ENCODE measurements at places on chromosomes 11 and 22.

- DNase-seq: no peak
Measured at GRCh38 chr22:17705546-17705945, 67.0 kb downstream of the BCL2L13 start.

- no peak for DNase-seq
Measured at GRCh38 chr11:71249301-71249700, 3.1 kb downstream of the SHANK2 start.

GRCh38 chr11:8766043-8766987, 83.7 kb downstream of the RPL27A start:
- DNase-seq: no peak

- DNase-seq: no peak
Measured at GRCh38 chr11:33068611-33069340, 29.4 kb downstream of the TCP11L1 start.

GRCh38 chr11:126153006-126153405, 58.4 kb downstream of the RPUSD4 start:
- no peak for DNase-seq

- no peak for DNase-seq
Measured at GRCh38 chr22:43566561-43567332, 154.9 kb downstream of the MPPED1 start.

DNA sequence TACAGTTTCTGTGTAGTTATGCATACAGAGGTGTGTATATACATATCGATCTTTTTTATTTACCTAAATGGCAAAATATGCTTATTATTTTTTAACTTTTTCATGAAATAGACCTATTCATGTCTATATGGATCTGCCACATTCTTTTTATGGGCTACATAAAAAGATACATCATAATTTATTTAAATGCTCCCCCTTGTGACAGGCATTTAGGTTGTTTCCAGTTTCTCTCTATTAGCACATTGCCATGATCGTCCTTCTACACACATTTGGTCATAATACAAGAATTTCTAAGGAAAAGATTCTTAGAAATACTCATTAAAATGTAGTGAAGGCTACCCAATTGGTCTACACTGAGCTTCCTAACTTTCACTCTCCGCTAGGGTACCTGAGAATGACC, 1067.4 kb downstream of the OPCML start:
- DNase-seq: no peak

DNA sequence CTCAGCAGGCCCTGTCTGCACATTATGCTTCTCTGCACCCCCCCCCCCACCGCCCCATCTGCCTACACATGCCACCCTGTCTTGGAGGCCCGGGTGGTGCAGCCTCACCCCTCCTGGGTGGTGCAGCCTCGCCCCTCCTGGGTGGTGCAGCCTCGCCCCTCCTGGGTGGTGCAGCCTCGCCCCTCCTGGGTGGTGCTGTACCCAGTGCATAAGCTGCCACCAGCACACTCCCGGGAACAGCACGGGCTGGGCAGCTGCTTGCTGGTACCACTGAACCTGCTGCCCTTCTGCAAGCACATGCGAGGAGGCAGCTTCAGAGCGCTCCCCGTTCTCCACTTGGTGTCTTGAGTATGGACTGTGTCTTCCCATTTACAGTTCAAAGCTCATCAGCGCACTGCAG, 69.3 kb downstream of the NCAPD3 start:
- no peak for DNase-seq

GRCh38 chr11:19430754-19431398, 190.1 kb upstream of the E2F8 start:
- DNase-seq: no peak

GRCh38 chr11:123956752-123957151, 13.1 kb upstream of the OR6T1 start:
- no peak for DNase-seq

DNA sequence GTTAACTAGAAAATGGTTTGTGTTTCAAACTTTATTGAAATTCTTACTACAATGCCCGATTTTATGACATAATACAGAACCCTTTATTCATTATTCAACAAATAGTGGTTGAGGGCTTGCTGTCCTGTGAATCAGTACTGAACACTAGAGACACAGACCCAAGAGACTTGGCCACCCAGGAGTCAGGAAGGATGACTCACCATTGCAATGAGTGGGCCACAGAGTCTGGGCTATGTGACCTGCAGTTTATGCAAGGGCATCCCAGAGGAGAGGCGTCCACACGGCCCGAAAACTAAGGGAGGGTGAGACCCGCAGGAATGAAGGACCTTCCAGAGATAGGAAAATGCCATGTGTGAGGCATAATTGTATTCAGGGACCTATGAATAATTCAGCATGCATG, 143.8 kb upstream of the DDI1 start:
- no peak for DNase-seq

- DNase-seq: no peak
Measured at GRCh38 chr11:85666687-85667086, 1.8 kb upstream of the CREBZF start.

DNA sequence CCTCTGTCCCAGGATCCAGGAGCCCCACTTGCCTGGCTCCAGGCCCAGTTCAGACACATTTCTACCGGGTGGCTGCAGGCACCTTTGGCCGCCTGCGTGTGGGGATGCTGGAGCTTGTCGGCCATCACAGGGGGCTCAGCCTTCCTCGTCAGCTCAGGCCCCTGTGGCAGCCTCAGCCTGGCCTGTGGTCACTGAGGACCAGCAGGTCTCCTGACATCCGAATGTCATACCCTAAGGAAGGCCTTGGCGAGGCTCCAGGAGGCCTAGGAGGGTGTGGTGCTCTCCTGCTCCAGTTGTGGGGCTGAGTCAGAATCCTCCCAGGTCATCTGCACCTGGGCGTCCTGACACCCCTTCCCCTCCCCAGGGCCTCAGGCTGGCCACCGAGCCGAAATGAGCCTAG, 14.9 kb upstream of the SOX10 start:
- DNase-seq: no peak

DNA sequence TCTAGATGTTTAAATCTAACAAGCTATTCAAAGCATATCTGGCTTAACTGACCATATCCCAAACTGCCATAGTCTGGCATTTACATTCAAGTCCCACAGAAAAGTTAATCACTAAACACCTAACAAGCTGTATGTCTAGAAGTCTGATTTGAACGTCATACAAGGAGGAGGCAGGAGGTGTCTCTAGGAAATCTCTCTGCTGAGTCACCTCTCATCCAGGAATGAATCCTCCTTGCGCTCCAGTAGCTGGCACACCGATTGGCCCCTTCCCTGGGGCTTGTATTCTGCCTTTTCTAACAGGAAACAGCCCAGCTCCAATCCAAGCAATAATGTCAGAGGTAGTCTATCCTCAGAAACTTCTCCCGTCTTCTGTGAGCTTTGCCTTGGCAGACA, 31.8 kb downstream of the FEZ1 start:
- no peak for DNase-seq

- no peak for DNase-seq
Measured at GRCh38 chr11:765025-765801, 12.1 kb downstream of the GATD1 start.
